Astrocyte (in vitro differentiated cells and primary cell): ENCODE measurements at places on chromosomes 13 and 19. TPM values are rescaled to one million over a fixed set of nuclear protein-coding genes. Genes with fewer than 3 reads are reported as not detected.

LRRC63 gene
- 0.14 TPM in 1 of 2 replicates, not detected in the other for total RNA-seq

HSPB6 gene
- 1.2 and 1.9 TPM in 2 replicates for total RNA-seq

IGSF23 gene
- total RNA-seq, result not detected in 2 replicates

SLC27A5 gene
- 6.8 TPM in 2 replicates for total RNA-seq

CYP2A6 gene
- not detected in 2 replicates for total RNA-seq

FRY gene
- 4.6 and 5.3 TPM in 2 replicates for total RNA-seq

DAND5 gene
- total RNA-seq, result 0.14 TPM in 1 of 2 replicates, not detected in the other

PROZ gene
- total RNA-seq, result not detected in 2 replicates

CACNA1A gene
- total RNA-seq, result 7.9 and 9.4 TPM in 2 replicates

CD22 gene
- not detected in 2 replicates for total RNA-seq

HIF3A gene
- 12.6 and 15.6 TPM in 2 replicates for total RNA-seq

CLIP3 gene
- total RNA-seq, result 55.4 and 57.4 TPM in 2 replicates

KLK3 gene
- total RNA-seq, result not detected in 2 replicates

GSX1 gene
- not detected in 2 replicates for total RNA-seq

C5AR1 gene
- total RNA-seq, result 4.6 and 5.2 TPM in 2 replicates

FAM83E gene
- 1.3 and 1.7 TPM in 2 replicates for total RNA-seq

KLC3 gene
- total RNA-seq, result 0.62 and 1.2 TPM in 2 replicates

TSPAN16 gene
- not detected in 2 replicates for total RNA-seq

CDX2 gene
- not detected in 2 replicates for total RNA-seq

C19orf81 gene
- total RNA-seq, result not detected in 2 replicates

EHD2 gene
- total RNA-seq, result 159 and 170 TPM in 2 replicates

NCCRP1 gene
- total RNA-seq, result not detected in 2 replicates

ZNF766 gene
- 13.2 and 16.5 TPM in 2 replicates for total RNA-seq

POGLUT2 gene
- 15.1 and 16.8 TPM in 2 replicates for total RNA-seq

KIR3DL2 gene
- not detected in 2 replicates for total RNA-seq

GJA3 gene
- 0.59 and 0.72 TPM in 2 replicates for total RNA-seq

NLRP5 gene
- not detected in 2 replicates for total RNA-seq

ZNF132 gene
- total RNA-seq, result 1.4 and 1.9 TPM in 2 replicates

SLITRK1 gene
- total RNA-seq, result 2.3 and 3.1 TPM in 2 replicates

TBXA2R gene
- total RNA-seq, result 0.31 and 0.39 TPM in 2 replicates

APOE gene
- 655 and 663 TPM in 2 replicates for total RNA-seq

TSKS gene
- total RNA-seq, result not detected in 2 replicates

RNASEH2B gene
- 23.6 and 24.0 TPM in 2 replicates for total RNA-seq

AKAP8L gene
- total RNA-seq, result 101 and 105 TPM in 2 replicates

ZNF844 gene
- total RNA-seq, result not detected in 2 replicates

SIGLEC7 gene
- not detected in 2 replicates for total RNA-seq

METTL21C gene
- not detected in 2 replicates for total RNA-seq

CLDND2 gene
- 0.84 and 1.4 TPM in 2 replicates for total RNA-seq

RDH8 gene
- total RNA-seq, result not detected in 2 replicates

SIGLEC5 gene
- total RNA-seq, result not detected in 2 replicates

SPIB gene
- 0.14 TPM in 1 of 2 replicates, not detected in the other for total RNA-seq

MICU2 gene
- 29.9 and 31.8 TPM in 2 replicates for total RNA-seq

ZNF418 gene
- total RNA-seq, result 5.5 and 10.4 TPM in 2 replicates
